ENCODE measurements at places on chromosomes 12 and 14.

GRCh38 chr14:88012495-88012894, 7.6 kb downstream of the GPR65 start:
- DNase-seq = no peak

DNA sequence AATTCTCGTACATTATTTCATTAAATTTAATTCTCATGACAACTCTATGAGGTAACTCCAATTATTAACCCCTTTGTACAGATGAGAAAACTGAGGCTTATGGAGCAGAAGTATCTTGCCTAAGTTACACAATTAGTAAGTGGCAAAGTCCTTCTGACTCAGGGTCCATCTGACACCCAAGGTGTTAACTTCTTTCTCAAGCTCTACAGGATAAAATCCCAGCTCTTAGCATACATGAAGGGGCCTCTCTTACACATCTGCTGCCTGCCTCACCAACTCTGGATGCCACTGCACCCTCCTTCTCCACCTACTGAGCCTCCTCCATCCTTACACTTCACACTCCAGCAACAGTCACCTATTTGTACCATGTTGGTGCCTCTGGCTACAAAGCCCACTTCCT, 4.3 kb upstream of the KRT72 start:
- DNase-seq = no peak

DNA sequence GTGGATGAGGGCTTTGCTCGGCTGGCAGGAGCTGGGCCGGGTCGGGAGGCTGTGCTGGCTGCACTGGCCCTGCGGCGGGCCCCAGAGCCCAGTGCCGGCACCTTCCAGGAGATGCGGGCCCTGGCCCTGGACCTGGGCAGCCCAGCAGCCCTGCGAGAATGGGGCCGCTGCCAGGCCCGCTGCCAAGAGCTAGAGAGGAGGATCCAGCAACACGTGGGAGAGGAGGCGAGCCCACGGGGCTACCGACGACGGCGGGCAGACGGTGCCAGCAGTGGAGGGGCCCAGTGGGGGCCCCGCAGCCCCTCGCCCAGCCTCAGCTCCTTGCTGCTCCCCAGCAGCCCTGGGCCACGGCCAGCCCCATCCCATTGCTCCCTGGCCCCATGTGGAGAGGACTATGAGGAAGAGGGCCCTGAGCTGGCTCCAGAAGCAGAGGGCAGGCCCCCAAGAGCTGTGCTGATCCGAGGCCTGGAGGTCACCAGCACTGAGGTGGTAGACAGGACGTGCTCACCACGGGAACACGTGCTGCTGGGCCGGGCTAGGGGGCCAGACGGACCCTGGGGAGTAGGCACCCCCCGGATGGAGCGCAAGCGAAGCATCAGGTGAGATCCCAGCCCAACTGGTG, 11.5 kb downstream of the ARHGEF40 start:
- no peak for DNase-seq

GRCh38 chr12:12717586-12718380, 615 bp downstream of the CDKN1B start:
- no peak for DNase-seq

GRCh38 chr12:10331642-10332239, 24.1 kb downstream of the KLRD1 start:
- no peak for DNase-seq

DNA sequence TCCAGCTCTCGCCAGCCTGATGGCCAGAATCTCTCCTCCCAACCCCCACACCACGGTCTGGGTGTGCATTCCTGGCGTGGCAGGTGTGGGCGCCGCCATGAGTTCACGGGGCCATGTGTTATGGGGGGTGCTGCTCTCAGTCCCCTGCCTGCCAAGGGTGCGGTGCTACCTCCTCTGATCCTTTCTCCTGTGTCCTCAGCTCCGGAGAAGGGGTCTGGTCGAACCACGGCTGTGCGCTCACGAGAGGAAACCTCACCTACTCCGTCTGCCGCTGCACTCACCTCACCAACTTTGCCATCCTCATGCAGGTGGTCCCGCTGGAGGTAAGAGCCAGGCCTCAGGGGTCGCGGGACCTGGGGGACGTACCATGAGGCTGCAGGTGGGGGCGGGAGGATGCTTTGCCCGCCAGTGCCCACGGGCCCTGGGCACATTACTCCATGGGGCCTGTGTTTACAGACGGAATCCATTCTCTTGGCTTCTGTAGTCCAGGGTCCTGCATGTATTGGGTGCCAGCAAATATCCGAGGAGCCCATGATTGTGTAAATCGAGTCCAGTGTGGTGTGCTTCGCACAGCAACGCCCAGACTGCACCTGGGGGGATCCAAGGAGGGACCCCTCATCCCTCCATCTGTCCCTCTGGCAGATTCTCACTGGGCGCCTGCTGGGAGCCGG, 130.8 kb downstream of the ADGRD1 start:
- no peak for DNase-seq

DNA sequence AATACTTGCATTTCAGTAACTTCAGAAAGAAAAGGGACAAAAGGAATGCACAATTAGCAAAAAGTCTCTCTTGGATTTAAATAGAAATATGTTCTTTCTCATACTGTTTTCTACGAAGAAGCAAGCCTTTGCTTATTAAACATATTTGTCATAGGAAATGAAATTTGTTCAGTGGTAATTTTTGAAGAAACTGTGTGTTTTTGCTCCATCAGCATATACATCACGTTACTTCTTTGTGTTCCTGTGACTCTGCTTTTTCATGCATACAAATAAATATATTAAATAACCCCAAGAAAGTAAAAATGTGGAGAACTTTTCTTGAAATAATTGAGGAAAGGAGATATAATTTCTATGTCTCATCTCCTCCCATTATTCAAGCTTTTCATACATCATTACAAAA, 39.7 kb downstream of the CD163L1 start:
- DNase-seq = no peak

- DNase-seq = no peak
Observed at GRCh38 chr12:113285679-113286610, 49.0 kb downstream of the SLC8B1 start.

DNA sequence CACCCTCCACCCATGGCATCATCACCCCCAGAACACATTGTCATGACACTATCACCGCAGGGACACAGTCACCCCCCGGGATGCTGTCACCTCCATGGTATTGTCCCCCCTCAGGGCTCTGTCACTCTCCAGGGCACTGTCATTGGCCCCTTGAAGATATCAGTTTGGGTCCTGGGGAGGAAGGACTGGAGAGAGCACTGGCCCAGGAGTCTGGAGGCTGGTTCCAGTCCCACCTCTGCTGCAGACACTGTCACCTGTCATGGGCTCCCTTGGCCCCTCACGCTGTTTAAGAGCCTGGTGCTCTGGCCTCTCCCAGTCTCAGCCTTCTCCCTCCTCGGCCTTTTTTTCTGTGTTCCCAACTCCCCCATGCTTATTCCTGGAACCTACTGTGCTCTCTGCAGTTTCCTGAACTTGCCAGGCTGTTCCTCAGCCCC, 31.9 kb downstream of the SERPINA3 start:
- DNase-seq = no peak

GRCh38 chr12:101209319-101210302, at the start of gene SLC5A8:
Gene SLC5A8 (minus strand): TSS chr12:101210238. CDS start chr12:101209848, 390 bp downstream.
- no peak for DNase-seq

GRCh38 chr12:68290126-68290525, 36.7 kb upstream of the IL22 start:
- DNase-seq = no peak

GRCh38 chr14:67889455-67889854, 69.9 kb downstream of the RAD51B start:
- DNase-seq = no peak

GRCh38 chr12:73159954-73160353, 887.8 kb downstream of the TRHDE start:
- no peak for DNase-seq

GRCh38 chr12:6603095-6603567, 4.0 kb downstream of the CHD4 start:
- DNase-seq = no peak

DNA sequence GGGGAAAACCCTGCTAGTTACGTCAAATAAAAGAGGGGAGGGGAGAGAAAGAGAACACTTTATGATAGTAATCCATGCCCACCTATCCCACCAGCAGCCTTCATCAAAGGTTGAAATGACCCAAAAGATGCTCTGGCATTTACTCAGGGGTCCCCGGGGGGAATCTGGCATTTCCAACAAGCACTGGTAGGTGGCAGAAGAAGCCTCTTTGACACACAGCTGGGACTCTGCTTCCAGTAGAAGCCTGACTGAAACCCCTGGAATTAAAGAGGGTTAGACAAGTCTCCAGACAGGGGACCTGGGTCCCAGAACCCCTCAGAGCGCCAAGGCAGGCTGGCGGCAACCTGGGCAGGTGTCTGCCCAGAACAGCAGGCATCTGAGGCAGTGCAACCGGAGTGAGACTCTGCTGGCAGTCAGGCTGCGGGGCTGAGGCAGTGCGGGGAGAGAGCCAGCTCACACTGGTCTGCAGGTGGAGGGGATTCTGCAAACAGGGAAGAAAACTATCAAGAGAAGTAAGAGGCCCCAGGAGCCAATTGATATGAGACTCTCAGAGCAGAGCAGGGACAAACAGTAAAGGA, 85.0 kb upstream of the CAPRIN2 start:
- no peak for DNase-seq

GRCh38 chr14:99735189-99736135, 51.4 kb downstream of the CYP46A1 start:
- DNase-seq = no peak

DNA sequence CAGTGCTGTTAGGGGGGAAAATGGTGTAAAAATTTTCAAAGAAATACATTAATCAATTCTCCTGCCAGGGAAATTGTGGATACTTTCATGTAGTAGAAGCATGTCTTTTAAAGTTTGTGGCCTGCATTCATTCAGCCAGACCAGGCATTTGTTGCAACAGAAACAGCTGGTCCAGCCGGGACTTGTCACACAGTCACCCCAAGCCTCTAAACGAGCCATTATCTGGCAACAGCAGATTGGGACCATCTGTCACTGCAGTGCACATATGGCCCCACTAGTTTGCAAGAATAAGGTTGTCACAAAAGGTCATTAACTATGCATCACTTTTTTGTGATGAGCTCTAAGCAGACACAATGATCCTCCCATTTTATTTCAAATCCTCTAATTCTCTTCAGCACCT, 193.9 kb downstream of the PHLDA1 start:
- DNase-seq = no peak

DNA sequence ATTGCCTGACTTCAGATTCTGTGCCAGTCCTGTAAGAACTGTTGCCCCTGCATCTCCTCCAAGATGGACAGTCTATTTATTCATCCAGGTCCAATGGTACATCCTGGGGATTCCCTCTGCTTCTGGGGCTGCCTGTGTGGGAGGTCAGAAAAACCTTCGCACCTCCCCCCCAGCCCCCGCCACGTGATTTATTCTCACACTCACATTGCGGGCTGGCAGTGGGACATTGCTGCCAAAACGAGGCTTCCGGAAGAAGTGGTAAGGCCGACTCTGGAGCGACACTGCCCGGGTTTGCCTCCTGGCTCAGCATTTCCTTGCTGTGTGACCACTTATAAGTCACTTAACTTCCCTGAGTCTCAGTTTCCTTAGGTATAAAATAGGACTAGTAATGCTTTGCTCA, 5.9 kb upstream of the RTL1 start:
- DNase-seq = no peak

- DNase-seq = no peak
Observed at GRCh38 chr12:100266585-100266834, 369 bp downstream of the DEPDC4 start.

DNA sequence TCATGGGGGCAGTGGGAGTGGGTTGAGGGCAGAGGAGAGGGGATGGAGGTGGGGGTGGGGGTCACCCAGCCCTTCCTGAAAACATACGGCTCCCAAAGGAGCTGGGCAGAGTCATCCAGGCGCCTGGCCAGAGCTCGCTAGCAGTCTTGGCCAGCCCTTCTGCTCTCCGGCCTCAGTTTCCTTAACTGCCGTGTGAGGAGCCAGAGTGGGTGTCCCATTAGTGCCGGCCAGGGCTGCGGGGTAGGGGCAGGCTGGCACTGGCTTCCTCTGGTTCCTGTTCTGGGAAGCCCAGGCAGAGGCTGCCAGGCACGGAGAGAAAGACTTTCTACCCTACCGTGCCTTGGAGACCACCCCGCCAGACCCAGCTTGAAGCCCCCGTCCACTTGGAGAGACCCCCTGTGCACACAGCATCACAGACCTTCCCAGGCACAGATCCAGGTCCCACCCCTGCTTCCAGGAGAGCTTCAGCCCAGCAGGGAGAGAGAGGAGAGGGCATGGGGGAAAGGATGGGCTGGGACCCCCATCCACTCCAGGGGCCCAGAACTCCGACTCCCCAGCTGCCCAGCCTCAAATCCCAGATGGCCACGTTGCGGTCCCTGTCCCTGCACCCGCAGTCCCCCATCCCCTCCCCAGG, 93.3 kb downstream of the RFLNA start:
- DNase-seq = no peak

DNA sequence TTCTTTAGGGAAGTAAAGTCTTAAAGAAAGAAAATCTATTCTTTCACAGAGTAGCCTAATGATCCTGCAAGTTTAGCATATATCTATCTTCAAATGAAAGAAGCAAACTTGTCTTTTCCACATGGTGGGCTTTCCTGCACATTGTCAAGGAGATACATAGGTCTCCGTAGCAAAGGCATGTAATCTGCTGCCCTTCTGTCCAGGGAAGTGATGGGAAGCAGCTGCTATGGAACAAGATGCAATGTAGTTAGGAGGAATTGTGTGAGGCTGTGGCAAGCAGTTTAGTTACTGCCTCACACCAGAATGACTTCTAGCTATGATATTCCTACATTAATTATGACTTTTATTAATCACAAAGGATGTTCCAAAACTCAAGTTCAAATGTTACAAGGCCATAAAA, 174.4 kb downstream of the PDZRN4 start:
- DNase-seq = no peak

DNA sequence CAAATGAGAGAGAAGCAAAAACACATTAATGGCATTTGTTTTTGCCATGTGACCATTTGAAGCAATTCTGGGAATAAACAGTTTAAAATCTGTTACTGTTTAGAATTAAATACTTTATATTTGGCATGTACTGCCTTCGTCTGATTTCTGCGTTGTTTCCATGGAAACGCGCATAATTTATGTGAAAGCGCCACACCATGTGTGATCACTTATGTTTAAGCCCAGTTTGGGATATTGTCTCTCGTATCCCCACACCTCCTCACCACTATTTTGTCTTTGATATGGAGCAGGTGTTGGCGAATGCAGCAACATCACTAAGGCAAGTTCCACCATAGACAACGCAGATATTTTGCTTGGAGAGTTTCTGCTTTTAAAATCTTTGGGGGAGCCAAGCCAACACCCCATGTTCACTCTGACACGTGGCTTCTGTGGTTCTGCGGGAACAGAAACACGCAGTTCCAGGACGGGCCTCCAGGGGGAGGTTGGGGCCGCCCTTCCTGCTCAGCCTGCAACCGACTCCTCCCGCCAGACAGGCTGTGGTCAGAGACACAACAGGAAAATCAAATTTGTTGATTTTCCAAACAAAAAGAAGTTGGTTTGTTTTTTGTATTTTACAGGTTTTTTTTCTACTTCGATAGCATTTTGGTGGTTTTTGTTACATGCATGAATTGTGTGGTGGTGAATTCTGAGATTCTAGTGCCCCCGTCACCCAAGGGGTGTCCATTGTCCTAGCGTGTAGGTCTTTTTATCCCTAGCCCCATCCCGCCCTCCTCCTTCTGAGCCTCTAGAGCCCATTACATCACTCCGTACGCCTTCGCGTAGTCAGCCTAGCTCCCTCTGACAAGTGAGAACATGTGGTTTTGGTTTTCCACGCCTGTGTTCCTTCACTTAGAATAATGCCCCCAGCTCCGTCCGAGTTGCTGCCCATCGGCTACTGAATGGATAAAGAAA, 101.9 kb upstream of the SFSWAP start:
- DNase-seq = no peak

- no peak for DNase-seq
Observed at GRCh38 chr14:81449114-81449513, 49.0 kb upstream of the STON2 start.

Measured in epithelial cell of proximal tubule (primary cell).